Heart right ventricle (tissue), 16 donors: ENCODE measurements at places on chromosomes 3 and 15. TPM values are rescaled to one million over a fixed set of nuclear protein-coding genes. Genes with fewer than 3 reads are reported as not detected.

DPPA2 gene
- not detected for total RNA-seq

DUOX2 gene
- total RNA-seq = 0.05 TPM

CPEB1 gene
- total RNA-seq = 0.93 TPM

PPP1R14D gene
- total RNA-seq = not detected

ATP2B2 gene
- 0.16 TPM for total RNA-seq

FHIT gene
- total RNA-seq = 25.5 TPM

HRG gene
- not detected for total RNA-seq

FOXB1 gene
- not detected for total RNA-seq

SLCO2A1 gene
- total RNA-seq = 7.8 TPM

SLC28A2 gene
- total RNA-seq = not detected

SPESP1 gene
- 10.5 TPM for total RNA-seq

GREM1 gene
- total RNA-seq = 0.15 TPM

GTF2A2 gene
- 133 TPM for total RNA-seq
